ENCODE measurements at places on chromosomes 6 and 20. TPM values are rescaled to one million over a fixed set of nuclear protein-coding genes. Genes with fewer than 3 reads are reported as not detected.
A peak's percentile ranks its signal among the peaks of the same experiment; 100 is the strongest.

Gene CYP21A2
- total RNA-seq = 0.43 TPM

Gene CDSN
- not detected for total RNA-seq

GRCh38 chr20:10718661-10719060 is 44.9 kb upstream of the JAG1 start:
- DNase-seq = no peak

DNA sequence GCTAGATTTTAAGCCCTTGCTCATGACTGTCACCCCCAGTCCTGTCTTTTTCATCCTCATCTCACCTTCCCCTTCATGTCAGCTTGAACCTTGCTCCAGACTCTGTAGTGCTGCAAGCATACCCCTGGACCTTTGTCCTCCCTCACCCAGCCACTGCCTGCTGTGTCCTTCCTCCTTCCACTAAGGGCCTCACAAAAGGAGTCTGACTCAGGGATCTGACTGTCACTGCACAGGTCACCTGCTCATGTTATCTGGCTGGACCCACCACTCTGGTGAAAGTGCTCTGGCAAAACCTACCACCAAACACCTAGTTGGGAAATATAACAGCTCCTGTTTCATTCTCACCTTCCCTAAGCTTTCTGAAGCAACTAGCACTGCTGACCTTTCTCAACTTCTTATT is 151.4 kb downstream of the INSM1 start:
- DNase-seq = no peak

GRCh38 chr6:166955865-166956443 is 396 bp downstream of the RNASET2 start:
- DNase-seq = no peak

- peak; percentile 34 for DNase-seq
These were observed 224.9 kb downstream of the PHACTR1 start for GRCh38 chr6:12941422-12941821.

DNA sequence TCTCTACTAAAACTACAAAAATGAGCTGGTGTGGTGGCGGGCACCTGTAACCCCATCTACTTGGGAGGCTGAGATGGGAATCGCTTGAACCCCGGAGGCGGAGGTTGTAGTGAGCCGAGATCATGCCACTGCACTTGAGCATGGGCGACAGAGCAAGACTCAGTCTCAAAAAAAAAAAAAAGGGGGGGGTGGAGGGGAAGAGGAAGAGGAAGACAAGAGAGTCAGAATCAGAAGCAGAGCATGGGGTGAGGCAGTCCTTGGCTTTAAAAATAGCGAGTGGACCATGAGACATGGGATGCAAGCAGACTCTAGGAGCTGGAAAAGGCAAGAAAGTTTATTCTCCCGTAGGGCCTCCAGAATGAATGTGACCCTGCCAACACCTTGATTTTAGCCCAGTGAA is 3.9 kb upstream of the SLC9A8 start:
- no peak for DNase-seq

GRCh38 chr6:24529985-24530384 is 35.2 kb downstream of the ALDH5A1 start:
- no peak for DNase-seq

- DNase-seq = no peak
These were observed 117.8 kb downstream of the QRSL1 start for GRCh38 chr6:106747139-106747538.

- DNase-seq = no peak
These were observed 156.8 kb upstream of the SALL4 start for GRCh38 chr20:51959066-51959542.

DNA sequence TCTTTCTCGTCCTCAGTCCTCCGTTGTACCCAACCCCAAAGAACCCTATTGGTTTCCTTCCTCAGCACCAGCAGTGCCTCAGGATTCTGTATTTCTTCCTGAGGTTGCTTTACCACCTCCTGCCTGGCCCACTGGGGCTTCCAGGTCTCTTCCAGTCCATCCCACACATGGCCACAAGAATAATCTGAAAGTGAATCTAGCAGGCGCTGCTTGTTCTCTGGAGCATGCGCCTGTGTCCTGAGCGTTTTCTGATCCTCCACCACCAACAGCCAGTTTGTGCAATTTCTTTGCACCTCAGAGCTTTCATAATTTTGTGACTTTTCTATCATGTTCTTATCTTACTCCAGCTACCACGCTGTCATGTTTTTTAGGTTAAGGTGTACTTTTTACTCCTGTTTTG is 11.6 kb upstream of the HSP90AB1 start:
- DNase-seq = no peak

DNA sequence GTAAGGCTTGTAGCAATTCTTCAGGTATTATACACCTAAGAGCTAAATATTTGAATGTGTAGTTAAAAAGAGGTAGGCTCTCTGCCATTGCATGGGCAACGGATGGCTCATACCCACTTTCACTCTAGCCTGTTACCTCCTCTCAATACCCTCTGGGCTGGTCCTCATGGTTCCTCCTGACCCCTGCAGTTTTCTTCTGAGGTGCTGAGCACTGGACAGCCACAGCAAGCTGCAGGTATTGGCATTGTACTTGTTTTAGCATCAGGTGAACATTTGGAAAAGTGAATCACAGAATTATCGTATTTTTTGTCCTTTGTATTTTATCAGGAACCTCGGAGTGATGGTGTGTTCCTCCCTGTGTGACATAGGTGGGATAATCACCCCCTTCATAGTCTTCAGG is 32.9 kb downstream of the SLC22A1 start:
- DNase-seq = no peak

All from activated naive CD8-positive, alpha-beta T cell treated with anti-CD3 and anti-CD28 coated beads, Interleukin-2, amount 10 ng/mL, durations not matched to agents 7 days and 5 days (primary cell).